Activated T-cell treated with anti-CD3 and anti-CD28 coated beads, Interleukin-2, amount 50 U/mL, for 24 hours (primary cell): ENCODE measurements at places on chromosomes 6 and 20.

DNA sequence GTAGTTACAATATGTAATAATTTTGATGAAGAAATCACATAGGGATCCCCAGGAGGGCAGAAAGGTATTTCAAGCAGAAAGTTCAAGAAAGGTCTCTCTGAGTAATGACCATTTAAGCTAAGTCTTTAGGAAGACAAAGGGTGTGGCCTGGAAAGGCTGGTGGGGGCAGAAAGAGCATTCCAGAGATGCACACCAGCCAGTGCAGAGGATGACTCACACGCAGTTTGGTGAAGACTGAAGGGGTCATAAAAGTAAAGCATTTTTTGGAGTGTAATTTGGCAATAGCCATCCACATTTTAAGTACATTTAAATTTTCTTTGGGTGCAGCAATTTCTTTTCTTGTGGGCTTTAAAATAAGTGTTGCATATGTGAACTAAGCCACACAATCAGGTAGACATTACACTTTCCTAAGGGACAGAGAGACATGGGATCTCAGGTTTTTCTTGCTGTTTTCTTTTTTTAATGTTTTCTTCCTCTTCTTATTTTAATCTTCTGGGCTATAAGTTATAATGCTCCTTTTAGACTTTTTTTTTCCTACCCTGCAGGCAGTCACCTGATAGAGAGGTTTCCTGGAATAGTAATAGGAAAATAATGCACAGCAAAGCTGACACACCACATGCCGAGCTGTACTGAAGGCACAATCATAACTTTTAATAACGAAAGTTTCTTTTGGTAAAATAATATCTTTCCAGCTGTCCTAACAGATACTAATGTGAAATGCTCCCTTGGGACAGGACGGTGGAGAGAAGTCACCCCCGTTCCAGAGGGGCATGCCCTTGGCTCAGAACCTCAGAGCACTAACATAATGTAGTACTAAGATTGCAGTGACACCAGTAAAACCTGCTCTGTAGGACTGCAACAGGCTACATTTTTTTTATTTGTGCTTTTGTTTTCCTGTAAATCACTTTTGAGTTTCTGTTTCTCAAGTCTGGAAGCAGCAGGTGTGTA, 49.6 kb upstream of the PTPRK start:
- no peak for DNase-seq

DNA sequence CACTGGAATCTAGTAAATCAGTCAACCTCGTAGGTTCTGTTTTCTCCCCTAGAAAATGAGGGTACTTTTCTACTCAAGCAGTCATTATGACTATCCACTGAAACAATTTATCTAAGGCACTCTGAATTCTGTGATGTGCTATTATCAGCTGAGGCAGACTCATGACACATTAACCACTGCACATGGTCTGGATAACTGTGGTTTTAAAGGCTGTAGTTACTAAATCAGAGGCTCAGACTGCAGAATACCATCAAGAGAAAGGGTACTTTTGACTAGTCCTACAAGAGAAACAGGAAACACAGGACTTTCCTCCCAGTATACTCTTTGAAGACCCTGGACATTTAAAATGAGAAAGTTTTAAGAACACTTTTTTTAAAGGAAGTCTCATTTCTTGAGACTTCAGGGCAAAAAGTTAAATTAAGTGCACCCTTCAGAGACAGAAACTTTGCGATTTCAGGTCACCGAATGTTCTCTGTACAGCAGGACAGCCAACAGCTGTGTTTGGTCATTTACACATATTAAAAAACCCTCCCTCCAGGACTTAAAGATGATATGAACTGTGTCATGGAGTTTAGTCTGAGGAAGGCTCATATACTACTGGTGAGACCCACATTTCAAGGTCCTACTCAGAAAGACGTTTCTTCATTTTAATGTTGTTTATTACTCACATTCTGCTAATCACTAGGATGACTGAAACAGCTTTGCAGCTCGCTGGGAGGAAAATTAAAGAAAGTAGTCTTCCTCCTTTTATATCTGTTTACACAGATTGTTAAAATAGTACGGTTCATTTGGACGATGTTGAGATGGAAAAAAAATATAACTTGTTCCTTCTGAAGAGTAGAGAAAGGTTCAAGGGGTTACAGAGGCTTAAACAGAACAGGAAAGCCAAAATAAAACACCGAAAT, 19.9 kb downstream of the ATXN1 start:
- no peak for DNase-seq

DNA sequence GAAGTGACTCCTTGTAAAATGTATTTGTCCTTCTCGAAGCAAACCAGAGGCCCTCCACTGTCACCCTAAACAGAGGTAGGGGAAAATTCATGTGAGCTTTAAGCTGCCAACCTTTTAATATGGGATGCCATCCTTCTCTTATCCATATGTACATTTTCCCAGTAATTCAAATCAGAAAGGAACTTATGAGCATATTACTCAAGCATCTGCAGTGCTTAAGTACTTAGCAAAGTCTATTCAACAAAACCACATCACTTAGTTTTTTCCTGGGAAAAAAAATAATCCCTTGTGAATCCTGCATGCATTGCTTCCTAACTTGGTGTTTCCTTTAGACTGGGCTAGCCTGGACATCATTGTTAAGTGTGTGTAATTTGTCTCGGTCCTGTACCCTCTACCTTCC, 132.2 kb downstream of the LPA start:
- DNase-seq, result no peak

DNA sequence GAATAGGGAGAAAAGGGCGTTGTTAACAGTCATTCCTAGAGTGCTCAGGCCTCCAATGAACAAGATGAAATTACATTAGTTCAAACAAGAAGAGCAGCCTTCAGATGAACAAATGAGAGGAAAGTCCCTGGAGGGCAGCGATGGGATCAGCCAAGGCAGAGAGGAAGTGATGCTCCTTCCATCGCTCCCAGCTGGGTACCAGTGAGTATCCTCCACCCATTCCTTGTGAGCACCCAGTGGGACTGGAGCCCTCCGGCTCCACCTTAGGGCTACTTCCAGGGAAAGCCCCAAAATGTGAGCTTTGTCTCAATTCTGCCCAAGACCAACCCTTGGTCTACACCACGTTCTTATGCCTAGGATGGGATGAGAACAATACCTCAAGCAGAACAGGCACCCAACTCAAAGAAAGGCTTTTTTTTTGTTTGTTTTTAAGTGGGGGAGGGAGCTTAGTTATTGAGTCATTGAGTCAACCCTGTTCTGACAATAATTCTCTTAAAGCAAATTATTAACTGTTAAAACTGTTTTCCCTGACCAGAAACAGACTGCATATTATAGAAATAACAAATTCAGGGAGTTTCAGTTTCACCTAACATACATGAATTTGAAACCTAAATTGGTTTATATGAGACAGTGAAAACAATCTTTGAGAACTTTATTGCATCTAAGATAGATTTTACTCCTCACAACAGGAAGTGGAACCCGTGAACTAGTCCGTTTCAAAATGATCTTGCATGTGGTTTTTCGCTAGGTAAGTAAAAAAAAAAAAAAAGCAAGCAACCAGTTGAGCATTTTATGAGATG, 106.9 kb downstream of the IPCEF1 start:
- DNase-seq, result no peak

GRCh38 chr6:69866770-69867638, 648 bp downstream of the COL19A1 start:
- DNase-seq, result peak; percentile 78

DNA sequence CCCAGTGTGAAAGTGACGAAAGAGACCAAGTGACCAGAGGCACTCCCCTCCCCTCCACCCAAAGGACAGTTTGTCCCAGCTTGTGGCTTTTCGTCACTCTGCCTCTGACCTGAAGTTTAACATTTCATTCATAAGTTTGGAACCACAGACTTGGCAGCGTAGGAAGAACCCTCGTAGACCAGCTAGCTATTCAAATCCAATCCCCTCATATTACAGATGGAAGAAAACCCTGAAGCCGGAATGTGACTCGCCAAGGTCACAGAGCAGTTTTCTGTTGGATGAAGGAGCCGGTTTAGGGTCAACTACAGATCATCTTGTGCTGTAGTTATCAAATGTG, 3.9 kb upstream of the SYS1 start:
- DNase-seq, result no peak

- DNase-seq, result no peak
These were observed 5.6 kb downstream of the RAB23 start for GRCh38 chr6:57216235-57217101.

DNA sequence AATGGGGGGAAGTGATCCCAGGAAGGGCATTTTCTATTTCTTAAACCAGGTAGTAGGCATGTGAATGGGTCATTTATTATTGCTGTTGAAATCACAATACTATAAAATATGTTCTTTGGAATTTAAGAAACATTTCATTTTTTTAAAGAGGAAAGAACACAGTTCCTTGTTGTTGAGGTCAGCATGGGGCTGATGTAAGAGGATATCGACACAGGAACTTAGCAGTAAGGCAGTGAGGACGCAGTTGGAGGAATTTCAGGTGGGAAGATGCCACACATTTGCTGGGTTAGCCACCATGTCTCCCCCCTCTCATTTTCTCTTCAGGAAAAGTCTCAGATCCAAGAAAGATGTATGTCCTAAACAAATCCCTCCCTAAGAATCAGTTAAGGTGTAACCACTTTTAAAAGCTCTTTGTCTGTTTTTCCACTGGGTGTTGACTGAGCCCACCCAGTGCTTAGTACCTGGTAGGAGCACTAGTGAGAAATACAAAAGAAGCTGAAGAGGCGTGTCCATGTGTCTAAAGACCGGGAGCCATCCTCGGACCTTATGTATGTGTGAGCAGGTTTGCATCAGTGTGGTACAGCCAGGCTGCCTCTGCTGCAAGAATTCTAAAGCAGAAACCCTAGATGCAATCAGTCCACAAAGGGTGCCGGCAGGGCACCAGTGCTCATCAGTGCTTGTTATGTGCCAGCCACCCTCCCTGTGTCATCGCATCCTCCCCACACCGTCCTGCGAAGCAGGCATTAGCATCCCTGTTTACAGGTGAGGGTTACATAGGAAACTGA, 98.9 kb downstream of the TCP11 start:
- DNase-seq, result no peak
